ENCODE measurements at places on chromosomes 7 and 10. TPM values are rescaled to one million over a fixed set of nuclear protein-coding genes. Genes with fewer than 3 reads are reported as not detected.

Gene ZSCAN21
- 6.4 TPM for total RNA-seq

DNA sequence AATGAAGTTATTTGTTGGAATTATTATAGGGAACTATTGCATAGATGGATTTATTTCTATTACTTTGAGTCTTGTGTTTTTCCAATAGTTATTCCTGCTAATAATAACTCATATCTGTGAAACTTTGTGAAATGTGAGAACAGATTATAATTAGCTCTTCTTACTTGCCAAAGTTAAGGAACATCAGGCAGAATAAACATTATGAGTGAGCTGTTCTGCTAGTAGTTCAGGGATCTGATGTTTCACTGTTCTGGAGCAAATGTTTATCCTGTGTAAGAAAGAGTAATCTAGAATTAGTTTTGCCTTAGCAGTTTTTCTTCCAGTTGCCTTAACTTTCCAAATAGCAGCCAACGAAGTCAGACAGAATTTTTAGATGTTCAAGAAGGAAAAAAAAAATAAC is 245.2 kb upstream of the PLXDC2 start:
- no peak overlapping the region for H3K27ac ChIP-seq
- no peaks in the 10 kb centered on the region for H3K27me3 ChIP-seq
- no peak for DNase-seq

Gene PRSS2
- not detected for total RNA-seq

GRCh38 chr10:51773681-51774080 is 74.3 kb upstream of the CSTF2T start:
- peaks cover 2% of the 10 kb centered on the region for H3K27me3 ChIP-seq
- H3K27ac ChIP-seq, result no peak overlapping the region
- no peak for DNase-seq
- H3K4me3 ChIP-seq, result no peak overlapping the region

DNA sequence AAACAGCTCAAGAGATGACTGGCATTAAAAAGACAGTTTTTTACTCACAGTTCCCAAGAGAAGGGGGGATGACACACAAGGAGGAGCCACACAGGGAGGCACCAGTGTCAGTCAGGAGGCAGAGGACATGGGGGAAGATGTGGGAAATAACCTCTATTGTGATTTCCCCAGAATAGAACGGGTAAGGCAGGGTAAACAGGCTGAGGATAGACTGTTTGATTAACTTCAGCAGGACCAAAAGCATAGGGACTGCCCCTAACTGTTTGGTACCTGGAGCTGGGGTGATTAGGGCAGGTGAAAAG is 60.7 kb downstream of the RAPGEF5 start:
- peaks cover 9% of the 10 kb centered on the region for H3K4me1 ChIP-seq
- no peak overlapping the region for H3K4me3 ChIP-seq
- H3K27me3 ChIP-seq, result peaks cover 4% of the 10 kb centered on the region
- DNase-seq, result no peak
- H3K27ac ChIP-seq, result no peak overlapping the region

DNA sequence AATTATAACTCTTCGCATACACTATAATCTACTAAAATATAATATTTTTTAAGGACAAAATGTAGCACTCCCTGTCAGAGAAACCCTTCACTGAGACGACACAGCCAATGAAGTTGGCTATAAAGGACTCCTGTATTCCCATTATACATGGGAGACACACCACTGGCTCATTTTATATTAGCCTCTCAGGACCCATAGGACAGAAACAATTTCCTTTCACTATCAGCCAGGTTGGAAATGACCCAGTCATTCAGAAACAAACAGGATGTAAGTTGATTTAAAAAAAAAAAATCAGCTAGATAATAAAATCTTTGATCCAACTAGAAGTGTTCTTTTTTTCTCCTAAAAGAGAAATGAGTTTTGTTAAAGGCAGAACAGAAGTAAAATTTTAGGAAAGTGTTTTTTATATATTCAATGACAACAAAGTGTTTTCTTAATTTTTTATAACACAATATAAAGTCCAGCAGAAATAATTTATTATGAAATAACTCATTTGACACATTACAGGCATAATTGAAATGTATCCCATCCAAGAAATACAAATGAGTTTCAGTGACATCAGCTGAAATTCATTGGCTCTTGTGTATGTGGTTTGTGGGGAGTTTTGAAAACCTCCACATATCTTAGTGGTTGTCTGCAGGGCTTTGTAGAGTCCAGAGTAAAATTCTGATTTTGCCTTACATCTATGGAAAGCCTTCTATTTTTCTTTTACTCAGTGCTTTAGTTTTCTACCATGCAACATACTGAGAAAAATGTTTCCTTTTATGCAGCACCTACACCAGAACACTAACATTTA is 64.1 kb downstream of the CTTNBP2 start:
- no peaks in the 10 kb centered on the region for H3K36me3 ChIP-seq
- H3K27ac ChIP-seq, result no peak overlapping the region
- no peak for DNase-seq
- H3K4me1 ChIP-seq, result no peaks in the 10 kb centered on the region
- H3K27me3 ChIP-seq, result peaks cover 2% of the 10 kb centered on the region
- H3K4me3 ChIP-seq, result no peak overlapping the region

Gene WNT8B
- 0.40 TPM for total RNA-seq

- no peak overlapping the region for H3K27ac ChIP-seq
- H3K4me1 ChIP-seq, result peaks cover 13% of the 10 kb centered on the region
- no peak overlapping the region for H3K4me3 ChIP-seq
- no peak for DNase-seq
These were observed 147.1 kb upstream of the LRRN3 start for GRCh38 chr7:110943701-110944345.

All from activated CD4-positive, alpha-beta T cell treated with anti-CD3 and anti-CD28 coated beads for 36 hours (primary cell).